ENCODE measurements at places on chromosomes 3 and 15.

GRCh38 chr3:58203541-58203940 is 7.2 kb downstream of the DNASE1L3 start:
- DNase-seq: no peak

- no peak for DNase-seq
Measured at GRCh38 chr3:149417727-149418126, 40.3 kb upstream of the TM4SF1 start.

GRCh38 chr15:99210334-99210733 is 39.0 kb downstream of the TTC23 start:
- DNase-seq: no peak

DNA sequence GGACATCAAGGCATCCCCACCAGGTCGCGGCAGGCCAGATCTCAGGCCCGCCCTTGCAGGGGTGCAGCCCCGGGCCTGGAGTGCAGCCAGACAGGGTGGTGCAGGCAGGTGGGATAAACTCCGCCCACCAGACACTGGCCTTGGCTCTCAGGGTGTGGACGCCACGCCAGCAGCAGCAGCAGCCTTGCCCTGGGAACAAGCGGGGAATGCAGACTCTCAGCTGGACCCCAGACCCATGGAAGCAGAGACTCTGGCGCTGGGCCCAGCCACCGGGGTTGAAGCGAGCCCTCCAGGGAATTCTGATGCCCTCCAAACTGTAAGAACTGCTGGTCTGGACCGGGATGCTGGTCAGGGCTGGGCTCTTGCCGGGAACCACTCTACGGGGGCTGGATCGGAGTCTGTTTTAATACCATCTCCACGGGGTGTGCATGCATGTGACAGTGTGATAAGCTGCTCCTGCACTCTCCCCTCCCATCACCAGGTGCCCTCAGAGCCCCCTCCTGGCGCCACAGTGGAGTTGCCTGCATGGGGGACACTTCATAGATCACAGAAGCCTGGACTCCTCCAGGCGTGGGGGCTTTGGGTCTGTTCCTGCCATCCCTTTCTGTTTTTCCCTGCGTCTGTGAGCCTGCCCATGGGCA is 142.7 kb downstream of the NSMCE3 start:
- no peak for DNase-seq
